CD8-positive, alpha-beta memory T cell (primary cell): ENCODE measurements at places on chromosomes 1 and 21.

DNA sequence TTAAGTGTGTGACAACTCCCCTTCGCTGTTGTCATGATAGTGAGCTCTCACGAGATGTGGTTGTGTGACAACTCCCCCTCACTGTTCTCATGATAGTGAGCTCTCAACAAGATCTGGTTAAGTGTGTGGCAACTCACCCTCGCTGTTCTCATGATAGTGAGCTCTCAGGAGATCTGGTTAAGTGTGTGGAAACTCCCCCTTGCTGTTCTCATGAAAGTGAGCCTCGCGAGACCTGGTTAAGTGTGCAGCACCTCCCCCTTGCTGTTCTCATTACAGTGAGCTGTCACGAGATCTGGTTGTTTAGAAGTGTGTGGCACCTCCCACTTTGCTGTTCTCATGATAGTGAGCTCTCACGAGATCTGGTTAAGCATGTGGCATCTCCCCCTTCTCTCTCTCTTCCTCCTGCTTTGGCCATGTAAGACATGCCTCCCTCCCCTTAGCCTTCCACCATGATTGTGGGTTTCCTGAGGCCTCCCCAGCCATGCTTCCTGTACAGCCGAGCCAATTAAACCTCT is 25.1 kb upstream of the LSS start:
- peak; percentile 11 for DNase-seq

DNA sequence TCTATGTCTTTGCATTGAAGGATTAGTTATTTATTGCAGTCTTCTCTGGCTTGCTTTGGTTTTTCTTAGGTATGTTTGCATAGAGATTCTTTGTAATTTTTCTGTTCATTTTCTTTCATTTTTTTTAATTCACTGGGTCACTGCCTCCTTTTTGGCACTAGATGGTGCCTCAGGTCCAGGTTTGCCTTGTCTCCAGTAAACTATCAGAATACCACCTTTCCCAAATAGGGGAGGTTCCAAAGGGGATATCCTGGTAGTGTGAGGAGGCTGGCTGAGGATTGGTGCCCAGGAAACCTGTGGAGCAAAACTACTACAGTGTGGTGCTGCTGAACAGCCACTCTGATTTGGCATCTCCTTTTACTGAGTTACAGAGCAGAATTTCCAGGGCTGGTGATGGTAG is 257.1 kb downstream of the KCTD3 start:
- no peak for DNase-seq

DNA sequence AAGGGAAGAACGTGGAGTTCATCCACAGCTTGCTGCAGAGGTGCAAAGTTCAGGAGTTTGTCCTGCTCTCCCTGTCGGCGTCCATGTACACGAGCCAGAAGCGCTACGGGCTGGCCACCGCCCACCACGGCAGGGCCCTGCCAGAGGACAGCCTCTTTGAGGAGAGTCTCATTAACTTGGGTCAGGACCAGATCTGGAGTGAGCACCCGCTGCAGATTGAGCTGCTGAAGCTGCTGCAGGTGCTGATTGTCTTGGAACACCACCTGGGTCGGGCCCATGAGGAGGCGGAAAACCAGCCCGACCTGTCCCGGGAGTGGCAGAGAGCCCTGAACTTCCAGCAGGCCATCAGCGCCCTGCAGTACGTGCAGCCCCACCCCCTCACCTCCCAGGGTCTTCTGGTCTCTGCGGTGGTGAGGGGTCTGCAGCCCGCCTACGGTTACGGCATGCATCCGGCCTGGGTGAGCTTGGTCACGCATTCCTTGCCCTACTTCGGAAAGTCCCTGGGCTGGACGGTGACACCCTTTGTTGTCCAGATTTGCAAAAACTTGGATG is 73.8 kb upstream of the MORC3 start:
- no peak for DNase-seq

- DNase-seq: no peak
These were observed 269.8 kb downstream of the S1PR1 start for GRCh38 chr1:101506541-101507164.

DNA sequence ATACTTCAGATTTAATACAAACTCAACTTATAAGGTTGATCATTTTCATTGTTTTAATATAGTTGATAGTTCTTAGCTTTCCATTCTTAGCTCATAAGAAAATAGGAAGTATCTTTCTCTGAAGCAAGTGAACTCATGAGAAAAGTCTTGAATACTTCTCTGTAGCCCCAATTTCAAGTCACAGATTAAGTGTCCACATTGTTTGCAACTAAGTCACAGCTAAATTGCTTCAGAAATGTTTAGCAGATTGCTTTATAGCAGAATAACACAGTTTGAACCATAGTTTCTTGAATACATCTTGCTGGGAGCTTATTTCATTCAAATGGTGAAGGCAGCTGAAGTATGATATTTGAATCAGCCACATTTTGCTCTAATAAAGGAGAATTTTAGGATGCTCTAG is 10.6 kb upstream of the PKN2 start:
- no peak for DNase-seq

DNA sequence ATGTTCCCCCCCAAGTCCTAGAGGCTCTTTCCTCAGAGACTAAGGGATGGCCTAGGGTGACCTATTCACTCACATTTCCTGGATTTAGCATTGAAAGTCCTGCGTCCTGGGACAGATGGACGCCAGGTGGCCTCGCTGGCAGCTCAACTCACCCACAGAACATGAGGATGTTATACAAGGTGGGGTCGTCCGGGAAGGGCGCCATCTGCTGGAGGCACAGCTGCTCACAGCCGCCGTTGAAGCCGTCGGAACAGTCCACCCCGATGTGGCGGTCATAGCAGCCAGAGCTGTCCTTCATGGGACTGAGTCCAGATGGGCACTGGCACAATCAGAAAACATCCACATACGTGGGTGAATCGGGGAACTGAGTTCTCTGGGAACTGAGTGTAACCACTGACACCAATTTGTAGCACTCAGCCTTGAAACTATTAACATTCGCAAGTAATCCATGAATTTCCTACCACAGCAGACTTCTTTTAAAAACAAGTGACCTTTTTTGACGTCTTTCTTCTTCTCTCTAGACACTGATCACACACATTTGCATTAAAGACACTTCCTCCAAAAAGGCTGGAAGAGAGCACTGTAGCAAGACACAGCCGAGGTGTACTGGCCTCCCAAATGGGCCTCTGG is 215.4 kb downstream of the ASTN1 start:
- no peak for DNase-seq

DNA sequence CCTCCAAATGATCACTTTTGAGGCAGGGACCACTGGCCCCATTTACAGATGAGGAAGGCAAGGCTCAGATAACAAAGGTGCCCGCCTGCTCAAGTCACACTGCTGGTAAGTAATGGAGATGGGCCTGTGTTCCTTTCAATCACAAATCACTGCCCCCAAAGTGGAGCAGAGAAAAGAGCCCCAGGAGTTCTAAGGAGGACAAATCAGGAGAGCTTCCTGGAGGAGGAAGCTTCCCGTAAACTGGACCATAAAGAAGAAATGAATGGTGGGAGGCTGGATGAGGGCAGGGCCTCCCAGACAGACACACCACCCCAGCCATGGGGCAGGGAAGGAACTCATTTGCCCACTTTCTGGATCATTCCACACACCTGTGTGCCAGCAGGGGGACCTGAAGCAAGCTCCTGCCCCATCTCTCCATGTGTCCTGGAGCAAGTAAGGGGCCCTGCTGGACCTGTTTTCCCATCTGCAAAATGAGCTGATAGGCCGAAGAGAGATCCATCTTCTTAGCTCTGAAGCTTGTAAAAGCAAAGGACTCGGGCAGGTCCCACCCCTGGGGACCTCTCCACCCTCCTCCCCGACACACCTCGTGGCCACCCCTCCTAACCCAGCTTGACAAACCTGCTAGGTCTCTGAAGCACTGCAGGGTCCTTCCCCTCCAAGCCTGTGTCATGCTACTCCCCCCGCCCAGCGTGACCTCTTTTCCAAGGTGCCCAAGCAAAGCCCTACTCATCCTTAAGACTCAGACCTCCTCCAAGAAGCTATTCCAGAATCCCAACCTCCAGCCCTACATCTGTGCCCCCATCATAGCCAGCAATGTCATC is 5.5 kb downstream of the LAPTM5 start:
- no peak for DNase-seq

- DNase-seq: no peak
These were observed 29.7 kb downstream of the AJAP1 start for GRCh38 chr1:4684136-4684535.

- no peak for DNase-seq
These were observed 493 bp upstream of the ESPN start for GRCh38 chr1:6424000-6424565.

DNA sequence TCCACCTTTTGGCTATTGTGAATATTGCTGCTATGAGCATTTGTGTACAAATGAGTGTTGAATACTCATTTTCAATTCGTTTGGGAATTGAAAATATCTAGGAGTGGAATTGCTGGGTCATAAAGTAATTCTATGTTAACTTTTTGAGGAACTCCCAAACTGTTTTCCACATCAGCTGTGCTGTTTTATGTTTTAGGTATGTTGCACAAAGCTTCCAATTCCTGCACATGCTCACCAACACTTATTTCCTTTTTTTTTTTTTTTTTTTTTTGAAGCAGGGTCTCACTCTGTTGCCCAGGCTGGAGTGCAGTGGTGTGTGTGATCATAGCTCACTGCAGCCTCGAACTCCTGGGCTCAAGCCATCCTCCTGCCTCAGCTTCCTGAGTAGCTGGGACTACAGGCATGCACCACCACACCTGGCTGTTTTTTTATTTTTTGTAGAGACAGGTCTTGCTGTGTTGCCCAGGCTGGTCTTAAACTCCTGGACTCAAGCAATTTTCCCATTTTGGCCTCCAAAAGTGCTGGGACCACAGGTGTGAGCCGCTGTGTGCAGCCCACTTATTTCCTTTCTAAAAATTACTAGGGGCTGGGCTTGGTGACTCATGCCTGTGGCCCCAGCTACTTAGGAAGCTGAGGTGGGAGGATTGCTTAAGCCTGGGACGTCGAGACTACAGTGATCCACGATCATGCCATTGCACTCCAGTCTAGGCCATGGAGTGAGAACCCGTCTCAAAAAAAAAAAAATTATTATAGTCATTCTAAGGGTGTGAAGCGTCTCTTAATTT is 33.4 kb downstream of the TMCC2 start:
- no peak for DNase-seq

- DNase-seq: no peak
These were observed 101.7 kb downstream of the ADAMTS1 start for GRCh38 chr21:26743524-26743923.

DNA sequence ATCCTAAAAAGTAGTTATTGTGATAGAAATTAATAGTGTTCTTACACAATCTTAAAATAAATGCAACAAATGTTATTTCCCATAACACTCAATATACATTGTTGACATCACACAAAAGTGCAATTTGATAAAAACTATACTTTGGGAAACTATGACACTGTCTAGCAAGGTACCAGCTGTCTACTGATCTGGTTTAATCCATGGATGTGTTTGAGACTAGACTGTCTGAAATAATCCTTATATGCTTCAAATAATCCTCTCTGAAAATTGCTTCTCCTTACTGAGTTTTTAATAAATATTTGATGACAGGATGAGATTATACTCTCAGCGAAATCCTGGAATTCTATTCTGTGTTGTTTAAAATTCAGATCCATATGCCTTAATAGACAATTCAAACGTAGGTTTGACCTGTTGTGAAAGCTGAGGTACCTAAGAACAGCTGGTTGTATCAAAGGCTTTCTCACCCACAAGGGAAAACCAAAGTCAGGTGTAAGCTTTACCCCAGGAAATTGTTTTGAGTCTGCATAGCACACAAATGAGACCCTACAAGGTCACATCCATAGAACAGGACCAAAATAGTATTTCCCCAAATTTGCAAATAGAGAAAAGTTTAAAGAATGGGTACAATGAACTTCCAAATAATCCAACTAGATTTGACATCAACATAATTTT is 8.8 kb upstream of the GFI1 start:
- DNase-seq: no peak

DNA sequence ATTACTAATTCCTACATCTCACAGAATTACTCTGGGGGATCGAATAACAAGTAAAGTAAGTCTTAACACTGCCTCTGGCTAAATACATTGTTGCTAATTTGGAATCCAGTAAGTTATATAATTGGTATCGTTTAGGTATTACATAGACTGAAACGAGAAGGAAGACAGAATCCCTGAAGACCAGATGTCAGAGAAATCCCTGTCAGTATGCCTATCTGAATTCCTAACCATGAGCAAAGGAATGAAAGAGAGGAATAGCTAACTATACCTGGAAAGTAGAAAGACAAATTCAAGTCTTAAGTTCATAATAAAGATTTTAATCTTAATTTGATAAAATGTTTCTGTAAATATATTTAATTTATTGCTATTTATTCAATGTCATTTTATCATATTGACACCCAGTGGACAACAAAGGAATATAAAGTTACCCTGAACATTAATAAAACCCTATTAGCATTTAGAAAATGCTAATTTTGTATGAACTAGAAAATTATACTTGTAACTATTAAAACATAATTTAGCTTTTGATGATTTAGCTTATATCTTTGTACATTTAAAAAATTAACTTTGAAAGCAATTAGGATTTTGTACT is 11.4 kb downstream of the DEPDC1 start:
- no peak for DNase-seq
